Right lobe of liver (tissue), 6 donors: ENCODE measurements at places on chromosomes 3 and 15. TPM values are rescaled to one million over a fixed set of nuclear protein-coding genes. Genes with fewer than 3 reads are reported as not detected.
A peak's percentile ranks its signal among the peaks of the same experiment; 100 is the strongest.

DNA sequence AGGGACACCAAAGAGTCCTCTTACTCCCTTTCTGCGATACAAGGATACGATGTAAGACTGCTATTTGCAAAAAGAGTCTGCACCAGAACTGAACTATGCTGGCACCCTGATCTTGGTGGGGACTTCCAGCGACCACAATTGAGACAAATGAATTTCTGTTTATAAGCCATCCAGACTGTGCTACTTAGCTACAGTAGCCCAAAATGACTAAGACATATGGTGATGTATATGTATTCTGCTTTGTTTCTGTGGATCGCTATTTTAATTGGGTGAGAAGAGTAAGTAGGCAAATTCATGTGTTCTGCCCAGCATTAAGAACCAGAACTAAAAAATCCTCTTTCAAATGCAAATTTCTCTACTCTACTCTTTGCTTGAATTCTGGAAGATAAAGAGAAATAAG, 720.9 kb downstream of the DIPK2A start:
- no peak overlapping the region for H3K4me3 ChIP-seq
- no peak overlapping the region for H3K27ac ChIP-seq
- no peaks in the 10 kb centered on the region for H3K36me3 ChIP-seq

Gene SLCO2A1
- 1.5 TPM for total RNA-seq

DNA sequence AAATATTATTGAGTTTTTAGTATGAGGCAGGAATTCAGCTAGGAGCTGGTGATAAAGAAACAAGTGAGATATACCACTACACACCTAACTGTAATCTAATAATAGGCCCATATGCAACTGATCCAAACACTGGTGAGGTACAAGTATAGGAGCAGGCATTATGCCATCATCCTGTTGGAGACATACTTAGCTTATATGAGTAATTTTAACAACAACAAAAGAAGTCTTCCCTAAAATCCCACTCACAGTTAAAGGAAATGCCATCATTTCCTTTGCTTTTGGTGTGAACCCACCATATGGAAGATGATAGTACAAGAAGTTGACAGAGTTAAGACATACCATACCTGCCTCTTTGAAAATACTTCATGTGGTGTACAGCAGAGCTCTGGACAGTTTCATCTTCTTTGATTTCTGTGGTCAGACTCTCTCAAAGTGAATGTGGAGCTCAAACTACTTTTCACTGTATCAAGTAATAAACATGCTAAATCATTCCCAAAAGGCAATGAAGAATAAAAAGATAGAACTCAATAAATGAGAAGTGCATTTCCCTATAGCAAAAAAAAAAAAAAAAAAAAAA, 85.5 kb downstream of the CD200R1L start:
- H3K27ac ChIP-seq: no peak overlapping the region
- H3K36me3 ChIP-seq: no peaks in the 10 kb centered on the region
- H3K4me3 ChIP-seq: no peak overlapping the region
- H3K27me3 ChIP-seq: no peaks in the 10 kb centered on the region

GRCh38 chr3:127590282-127590592, 296 bp downstream of the TPRA1 start:
- DNase-seq: peak; percentile 59
- peak overlapping the region; percentile 85 for H3K4me3 ChIP-seq
- peaks cover 18% of the 10 kb centered on the region for H3K4me1 ChIP-seq
- peak overlapping the region; percentile 55 for H3K27ac ChIP-seq
- no peaks in the 10 kb centered on the region for H3K27me3 ChIP-seq

GRCh38 chr3:46354984-46355383, 1.1 kb downstream of the CCR2 start:
- DNase-seq: no peak
- no peak overlapping the region for H3K27ac ChIP-seq
- no peaks in the 10 kb centered on the region for H3K4me1 ChIP-seq
- no peaks in the 10 kb centered on the region for H3K36me3 ChIP-seq
- H3K27me3 ChIP-seq: no peaks in the 10 kb centered on the region

Gene STX19
- not detected for total RNA-seq

Gene SLC12A1
- 2.1 TPM for total RNA-seq

DNA sequence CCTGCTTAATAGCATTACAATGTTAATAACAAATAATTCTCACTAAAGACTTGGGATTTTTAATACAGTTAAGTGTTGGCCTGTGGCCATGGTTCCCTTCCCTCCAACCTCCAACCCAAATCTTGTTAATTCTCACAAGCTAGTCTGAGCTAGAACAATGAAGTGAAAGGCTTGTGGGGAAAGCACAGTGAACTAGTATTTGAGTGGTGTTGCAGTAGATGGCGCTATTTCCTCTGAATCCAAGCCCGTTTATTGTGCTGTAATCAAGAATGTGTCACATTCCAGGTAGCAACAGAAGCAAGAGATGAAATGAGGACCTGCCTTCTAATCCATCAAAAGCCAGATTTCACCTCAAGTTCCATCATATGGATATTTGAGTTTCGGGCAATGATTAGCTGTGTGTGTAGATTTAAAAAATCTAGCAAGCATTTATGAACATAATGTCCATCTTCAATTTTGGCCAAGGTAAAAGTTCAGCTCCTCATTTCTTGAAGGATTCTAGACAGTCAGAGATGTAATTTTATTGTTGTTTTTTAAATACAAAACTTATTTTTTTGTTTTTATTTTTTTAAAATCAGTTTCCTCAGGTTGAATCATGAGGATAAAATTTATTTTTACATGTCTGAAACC, 160.7 kb downstream of the SQOR start:
- H3K27ac ChIP-seq: no peak overlapping the region
- no peaks in the 10 kb centered on the region for H3K36me3 ChIP-seq
- H3K4me1 ChIP-seq: peaks cover 10% of the 10 kb centered on the region
- no peak overlapping the region for H3K4me3 ChIP-seq

- no peak overlapping the region for H3K4me3 ChIP-seq
- no peak overlapping the region for H3K27ac ChIP-seq
- H3K36me3 ChIP-seq: no peaks in the 10 kb centered on the region
- H3K27me3 ChIP-seq: no peaks in the 10 kb centered on the region
- H3K4me1 ChIP-seq: no peaks in the 10 kb centered on the region
- DNase-seq: no peak
Measured at GRCh38 chr15:41502795-41503668, 9.4 kb downstream of the ITPKA start.

DNA sequence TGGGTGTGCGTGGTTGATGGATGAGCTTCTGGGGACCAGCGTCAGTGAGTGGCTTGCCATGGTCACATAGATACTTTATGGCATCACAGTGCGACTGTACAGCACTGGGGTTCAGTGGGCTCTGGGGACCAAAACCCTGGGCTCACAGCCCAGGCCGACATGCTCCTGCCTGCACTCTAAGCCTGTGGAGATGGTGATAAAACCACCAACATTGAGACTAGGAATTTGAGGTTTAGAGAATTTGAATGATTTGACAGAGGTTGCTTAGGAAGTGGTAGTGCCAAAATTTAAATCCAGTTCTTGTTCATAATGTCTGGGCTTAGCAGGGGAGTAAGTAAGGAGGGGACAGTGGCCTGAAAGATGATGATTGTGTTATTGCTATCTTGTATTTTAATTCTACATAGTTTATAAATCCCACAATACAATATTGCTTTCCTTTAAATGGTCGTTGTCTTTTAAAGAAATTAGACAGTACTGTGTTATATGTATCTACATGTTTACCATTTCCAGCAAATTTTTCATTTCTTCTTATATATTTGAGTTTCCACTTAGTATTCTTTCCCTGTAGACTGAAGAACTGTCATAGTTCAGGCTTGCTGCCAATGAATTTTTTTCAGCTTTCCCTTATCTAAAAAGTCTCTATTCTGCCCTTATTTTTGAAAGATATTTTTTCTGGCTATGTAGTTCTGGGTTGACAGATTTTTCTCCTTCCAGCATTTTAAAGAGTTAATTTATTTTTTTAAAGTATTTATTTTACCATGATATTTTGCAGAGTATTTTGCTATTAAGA, 235.4 kb upstream of the RGMA start:
- H3K27me3 ChIP-seq: no peaks in the 10 kb centered on the region
- H3K27ac ChIP-seq: no peak overlapping the region
- no peak for DNase-seq
- H3K36me3 ChIP-seq: no peaks in the 10 kb centered on the region

DNA sequence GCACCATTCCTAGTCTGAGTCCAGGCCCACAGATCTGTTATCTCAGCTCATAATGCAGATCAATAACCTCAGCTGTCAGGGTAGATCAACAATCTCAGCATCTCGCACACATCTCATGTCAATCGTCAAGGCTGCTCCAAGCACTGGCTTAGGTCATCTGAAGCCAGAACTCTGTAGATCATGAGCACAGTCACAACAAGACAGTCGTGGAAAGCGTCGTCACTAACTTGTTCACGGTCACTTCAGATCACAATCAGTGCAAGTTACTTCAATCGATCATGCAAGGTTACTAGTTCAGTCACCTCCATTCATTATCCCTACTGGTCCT, 71.8 kb downstream of the RBPMS2 start:
- H3K4me1 ChIP-seq: peaks cover 61% of the 10 kb centered on the region
- H3K36me3 ChIP-seq: no peaks in the 10 kb centered on the region
- DNase-seq: no peak
- H3K27ac ChIP-seq: peak overlapping the region; percentile 90
- no peaks in the 10 kb centered on the region for H3K27me3 ChIP-seq
- peak overlapping the region; percentile 85 for H3K4me3 ChIP-seq

Gene RTP4
- total RNA-seq: 1.4 TPM

GRCh38 chr3:155491696-155492095, 198.2 kb upstream of the STRIT1 start:
- no peaks in the 10 kb centered on the region for H3K4me1 ChIP-seq
- DNase-seq: no peak
- H3K27ac ChIP-seq: no peak overlapping the region
- H3K4me3 ChIP-seq: no peak overlapping the region

GRCh38 chr3:31841515-31841914, 139.5 kb downstream of the OSBPL10 start:
- no peaks in the 10 kb centered on the region for H3K4me1 ChIP-seq
- H3K4me3 ChIP-seq: no peak overlapping the region
- no peak overlapping the region for H3K27ac ChIP-seq
- H3K36me3 ChIP-seq: no peaks in the 10 kb centered on the region

- H3K27me3 ChIP-seq: no peaks in the 10 kb centered on the region
- no peaks in the 10 kb centered on the region for H3K4me1 ChIP-seq
- no peak overlapping the region for H3K4me3 ChIP-seq
Measured at GRCh38 chr3:164351131-164351530, 727.2 kb downstream of the SI start.

Gene ACVR2B
- 4.1 TPM for total RNA-seq

Gene CORO2B
- 0.53 TPM for total RNA-seq

DNA sequence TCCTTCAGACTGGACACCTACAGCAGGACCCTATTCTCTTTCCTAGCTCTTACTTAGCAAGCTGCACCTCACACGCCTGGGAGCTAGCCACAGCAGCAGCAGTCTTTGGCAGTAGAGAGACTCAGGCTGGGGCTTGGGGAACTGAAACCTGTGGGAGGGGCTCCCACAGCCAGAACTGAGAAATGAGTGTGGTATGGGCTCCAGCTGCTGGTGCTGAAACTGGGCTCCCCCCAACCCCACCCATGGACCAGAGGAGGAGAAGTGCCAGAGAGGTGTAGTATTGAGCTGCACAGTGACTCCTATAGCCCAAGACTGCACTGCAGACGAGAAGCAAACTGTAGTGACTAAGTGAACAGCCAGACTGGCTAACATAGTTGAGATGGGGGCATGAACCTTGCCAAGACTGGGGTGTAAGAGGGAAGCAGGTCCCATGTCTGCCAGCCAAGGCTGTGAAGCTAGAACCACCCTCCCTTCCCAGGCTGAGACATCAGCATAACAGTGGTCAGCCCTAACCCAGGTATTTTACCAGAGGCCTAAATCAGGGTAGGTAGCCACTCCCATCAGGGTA, 62.5 kb downstream of the MYO5A start:
- H3K27ac ChIP-seq: no peak overlapping the region
- H3K4me3 ChIP-seq: no peak overlapping the region
- no peaks in the 10 kb centered on the region for H3K27me3 ChIP-seq
- DNase-seq: no peak

- H3K4me1 ChIP-seq: peaks cover 34% of the 10 kb centered on the region
- no peak overlapping the region for H3K27ac ChIP-seq
- no peaks in the 10 kb centered on the region for H3K36me3 ChIP-seq
- H3K27me3 ChIP-seq: no peaks in the 10 kb centered on the region
Measured at GRCh38 chr15:52140646-52141045, 28.1 kb upstream of the BCL2L10 start.

DNA sequence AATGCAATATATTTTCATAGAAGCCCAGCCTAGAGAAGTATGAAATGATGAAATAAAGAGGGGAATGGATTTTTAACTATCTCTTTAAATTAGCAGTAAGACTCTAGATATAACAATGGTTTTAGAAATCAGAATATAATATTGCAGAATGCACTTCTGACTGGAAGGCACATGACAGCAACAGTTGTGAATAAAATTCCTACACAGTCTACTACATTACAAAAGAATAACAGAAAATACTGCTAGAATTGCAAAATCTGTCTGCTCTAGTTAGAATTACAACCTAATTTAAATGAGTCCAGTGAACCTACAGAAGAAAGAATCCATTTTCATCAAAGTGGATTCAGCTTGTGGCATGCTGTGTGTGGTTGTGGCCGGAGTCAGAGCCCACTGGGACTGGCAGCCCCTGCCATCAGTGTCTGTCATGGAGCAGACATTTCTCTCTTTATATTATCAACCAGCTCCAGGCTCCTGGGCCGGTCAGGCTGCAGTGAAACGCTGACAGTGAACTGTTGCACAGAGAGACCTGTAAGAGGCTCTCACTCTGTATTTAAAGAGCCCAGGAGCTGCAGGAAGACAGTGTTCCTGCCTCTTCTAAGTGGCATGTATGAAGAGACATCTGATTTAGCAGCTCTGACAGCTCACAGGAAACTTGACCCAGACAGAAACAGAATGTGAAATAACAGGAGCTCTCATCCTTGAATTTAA, 1523.8 kb upstream of the CADM2 start:
- H3K4me1 ChIP-seq: no peaks in the 10 kb centered on the region
- DNase-seq: no peak
- H3K36me3 ChIP-seq: no peaks in the 10 kb centered on the region
- no peaks in the 10 kb centered on the region for H3K27me3 ChIP-seq
- H3K27ac ChIP-seq: no peak overlapping the region

Gene TRPM1
- total RNA-seq: not detected

DNA sequence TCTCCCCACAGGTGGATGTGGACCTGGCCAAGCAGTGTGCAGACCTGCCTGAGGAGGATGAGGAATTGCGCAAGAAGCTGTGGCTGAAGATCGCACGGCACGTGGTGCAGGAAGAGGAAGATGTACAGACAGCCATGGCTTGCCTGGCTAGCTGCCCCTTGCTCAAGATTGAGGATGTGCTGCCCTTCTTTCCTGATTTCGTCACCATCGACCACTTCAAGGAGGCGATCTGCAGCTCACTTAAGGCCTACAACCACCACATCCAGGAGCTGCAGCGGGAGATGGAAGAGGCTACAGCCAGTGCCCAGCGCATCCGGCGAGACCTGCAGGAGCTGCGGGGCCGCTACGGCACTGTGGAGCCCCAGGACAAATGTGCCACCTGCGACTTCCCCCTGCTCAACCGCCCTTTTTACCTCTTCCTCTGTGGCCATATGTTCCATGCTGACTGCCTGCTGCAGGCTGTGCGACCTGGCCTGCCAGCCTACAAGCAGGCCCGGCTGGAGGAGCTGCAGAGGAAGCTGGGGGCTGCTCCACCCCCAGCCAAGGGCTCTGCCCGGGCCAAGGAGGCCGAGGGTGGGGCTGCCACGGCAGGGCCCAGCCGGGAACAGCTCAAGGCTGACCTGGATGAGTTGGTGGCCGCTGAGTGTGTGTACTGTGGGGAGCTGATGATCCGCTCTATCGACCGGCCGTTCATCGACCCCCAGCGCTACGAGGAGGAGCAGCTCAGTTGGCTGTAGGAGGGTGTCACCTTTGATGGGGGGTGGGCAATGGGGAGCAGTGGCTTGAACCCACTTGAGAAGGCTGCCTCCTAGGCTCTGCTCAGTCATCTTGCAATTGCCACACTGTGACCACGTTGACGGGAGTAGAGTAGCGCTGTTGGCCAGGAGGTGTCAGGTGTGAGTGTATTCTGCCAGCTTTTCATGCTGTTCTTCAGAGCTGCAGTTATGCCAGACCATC, 8.6 kb downstream of the VPS18 start:
- H3K4me3 ChIP-seq: no peak overlapping the region
- H3K36me3 ChIP-seq: no peaks in the 10 kb centered on the region
- peak; percentile 78 for DNase-seq
- H3K27me3 ChIP-seq: no peaks in the 10 kb centered on the region
